ENCODE measurements at places on chromosomes 12 and 14. TPM values are rescaled to one million over a fixed set of nuclear protein-coding genes. Genes with fewer than 3 reads are reported as not detected.

- no peak for DNase-seq
Observed at GRCh38 chr14:104051092-104051813, 34.2 kb upstream of the ASPG start.

- DNase-seq, result no peak
Observed at GRCh38 chr12:27616356-27617142, 79.7 kb upstream of the REP15 start.

GRCh38 chr14:73877790-73878189 lies 8.9 kb upstream of the ZNF410 start:
- no peak for DNase-seq

The PELI2 gene
- 8.9 TPM for total RNA-seq

DNA sequence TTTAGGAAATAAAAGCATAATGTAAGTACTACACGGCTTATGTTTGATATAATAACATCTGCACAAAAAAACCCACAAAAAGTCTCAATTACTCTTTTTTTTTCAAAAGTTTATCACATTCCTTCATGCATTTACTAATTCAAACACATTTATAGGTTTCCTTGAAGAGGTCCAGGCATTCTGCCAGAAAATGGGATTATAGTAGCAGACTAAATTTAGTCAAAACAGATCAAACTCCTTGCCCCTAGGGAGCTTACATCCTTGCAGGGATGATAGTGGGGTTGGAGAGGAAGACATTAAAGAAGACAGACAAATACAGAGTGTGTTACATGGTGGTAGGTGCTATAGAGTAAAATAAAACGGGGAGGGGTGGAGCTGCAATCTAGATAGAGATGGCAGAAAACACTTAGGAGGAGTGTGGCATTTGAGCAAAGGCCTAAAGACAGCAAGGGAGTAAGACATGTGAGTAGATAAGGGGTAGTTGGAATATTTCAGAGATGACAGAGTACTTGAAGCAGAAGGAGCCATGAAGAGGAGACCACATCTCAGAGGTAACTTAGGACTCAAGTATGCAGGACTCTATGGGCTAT lies 266.9 kb downstream of the PPFIA2 start:
- DNase-seq, result no peak

Data from prostate gland (tissue), 2 donors.